Ovary (tissue), 10 donors: ENCODE measurements at places on chromosomes 2 and 18. TPM values are rescaled to one million over a fixed set of nuclear protein-coding genes. Genes with fewer than 3 reads are reported as not detected.
A peak's percentile ranks its signal among the peaks of the same experiment; 100 is the strongest.

DNA sequence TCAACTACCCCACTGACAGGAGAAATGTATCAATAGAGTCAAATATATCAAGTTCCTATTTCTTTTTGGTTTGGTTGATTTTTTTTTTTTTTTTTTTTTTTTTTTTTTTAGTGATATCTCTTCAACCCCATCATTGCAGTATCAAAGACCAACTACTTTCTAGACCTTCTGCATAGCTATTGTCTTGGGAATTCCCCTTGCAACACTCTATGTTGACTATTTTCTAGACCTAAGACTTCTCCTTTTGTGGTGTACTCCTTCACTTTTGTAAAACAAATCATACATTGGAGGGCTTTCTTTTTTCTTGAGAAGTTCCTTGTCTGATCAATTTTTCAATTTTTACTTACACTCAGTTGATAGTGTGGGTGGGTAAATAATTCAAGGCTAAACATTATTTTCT, 46.5 kb upstream of the NR4A2 start:
- H3K27me3 ChIP-seq = no peaks in the 10 kb centered on the region
- H3K4me1 ChIP-seq = no peaks in the 10 kb centered on the region
- H3K4me3 ChIP-seq = no peak overlapping the region
- no peak overlapping the region for H3K27ac ChIP-seq
- no peak for DNase-seq
- no peaks in the 10 kb centered on the region for H3K36me3 ChIP-seq

DNA sequence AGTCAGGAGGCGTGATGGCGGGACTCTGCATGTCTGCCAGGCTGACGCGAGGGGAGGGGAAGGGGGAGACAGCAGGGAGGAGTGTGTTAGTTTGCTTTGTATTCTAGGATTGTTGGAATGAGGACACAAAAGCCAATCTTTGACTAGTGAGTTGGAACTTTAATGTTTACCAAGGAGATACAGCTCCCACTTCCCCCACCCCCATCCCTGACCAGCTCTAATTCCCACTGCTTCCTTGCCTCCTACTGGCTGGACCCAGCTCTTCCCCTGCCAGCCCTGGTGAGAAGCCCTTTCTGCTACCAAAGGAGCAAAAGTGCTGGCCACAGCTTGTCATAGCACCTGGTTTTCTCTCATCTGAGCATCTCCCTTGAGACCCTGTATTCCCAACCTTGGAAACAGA, 84.5 kb downstream of the CELF4 start:
- H3K4me3 ChIP-seq = no peak overlapping the region
- no peak for DNase-seq
- no peaks in the 10 kb centered on the region for H3K36me3 ChIP-seq
- H3K27ac ChIP-seq = no peak overlapping the region

GRCh38 chr2:152813351-152813750, 94.9 kb downstream of the ARL6IP6 start:
- no peaks in the 10 kb centered on the region for H3K27me3 ChIP-seq
- H3K4me3 ChIP-seq = no peak overlapping the region

The GCG gene
- 0.23 TPM for total RNA-seq

GRCh38 chr2:31319406-31320175, 85.6 kb downstream of the EHD3 start:
- H3K27me3 ChIP-seq = no peaks in the 10 kb centered on the region
- H3K4me3 ChIP-seq = no peak overlapping the region
- H3K36me3 ChIP-seq = no peaks in the 10 kb centered on the region
- no peaks in the 10 kb centered on the region for H3K4me1 ChIP-seq
- H3K27ac ChIP-seq = no peak overlapping the region

DNA sequence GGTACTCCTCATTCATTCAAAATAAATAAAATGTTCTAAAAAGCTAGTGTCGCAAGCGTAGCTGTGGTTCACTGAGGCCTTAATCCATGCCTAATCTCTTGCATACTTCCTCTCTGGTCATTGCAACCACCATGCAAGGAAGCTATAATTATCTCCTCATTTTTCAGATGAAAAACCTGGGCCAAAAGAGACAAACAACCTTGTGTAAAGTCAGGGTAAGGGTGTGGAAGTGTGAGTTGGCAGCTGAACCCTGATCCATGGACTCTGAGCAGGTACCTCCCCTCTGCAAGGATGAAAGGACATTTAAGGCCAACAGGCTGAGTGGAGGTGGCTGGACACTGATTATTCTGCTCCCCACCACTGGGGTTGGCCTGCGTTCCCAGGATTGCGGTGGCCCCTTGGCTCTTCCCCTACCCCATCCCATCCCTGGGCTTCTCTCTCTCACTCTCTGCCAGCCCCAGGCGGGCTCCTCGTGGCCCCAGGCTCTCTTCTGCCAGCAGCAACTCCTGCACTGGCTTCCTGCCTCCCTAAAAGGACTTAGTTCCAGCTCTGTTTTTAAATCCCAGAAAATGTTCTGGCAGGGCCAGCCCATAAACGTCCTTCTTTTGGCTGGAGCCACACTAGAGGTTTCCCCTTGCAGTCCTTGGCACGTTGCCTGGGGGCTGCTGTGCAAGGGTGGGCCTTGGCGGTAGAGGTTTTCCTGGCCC, 72.0 kb upstream of the AFF3 start:
- no peaks in the 10 kb centered on the region for H3K36me3 ChIP-seq
- H3K27me3 ChIP-seq = no peaks in the 10 kb centered on the region
- peaks cover 5% of the 10 kb centered on the region for H3K4me1 ChIP-seq
- DNase-seq = peak; percentile 69
- no peak overlapping the region for H3K27ac ChIP-seq

The IL36A gene
- total RNA-seq = not detected

DNA sequence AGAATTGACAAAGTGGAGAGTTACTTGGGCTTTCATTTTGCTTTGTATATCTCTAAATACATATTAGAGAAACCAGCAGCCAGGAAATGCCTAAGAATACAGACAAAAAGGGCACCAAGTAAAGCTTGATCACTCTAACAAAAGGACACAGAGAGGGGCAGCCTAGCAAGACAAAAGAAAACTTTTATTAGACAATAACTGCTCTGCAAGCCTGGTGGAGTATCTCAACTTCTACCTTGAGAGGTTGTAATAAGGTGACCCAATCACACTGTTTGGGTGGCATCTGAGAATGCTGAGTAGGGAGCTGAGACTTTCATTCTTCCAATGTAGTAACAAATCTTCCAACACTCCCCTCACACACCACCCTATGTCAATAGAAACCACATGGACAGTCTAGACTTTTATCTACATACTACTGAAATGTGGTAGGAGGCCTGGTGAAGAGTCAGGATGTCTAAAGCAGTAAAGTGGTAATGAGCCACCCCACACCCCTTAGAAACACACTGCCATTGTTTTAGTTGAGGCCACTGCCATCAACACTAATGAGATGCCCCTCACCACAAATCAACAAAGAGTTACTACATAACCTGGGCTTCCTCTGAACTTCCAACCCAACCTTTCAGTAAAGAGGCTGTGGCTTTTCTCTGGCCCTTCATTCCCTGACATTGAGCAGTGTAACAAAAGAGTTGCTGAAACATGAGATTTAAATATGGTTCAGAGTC, 726.7 kb upstream of the POU3F3 start:
- H3K27me3 ChIP-seq = no peaks in the 10 kb centered on the region
- H3K4me3 ChIP-seq = no peak overlapping the region
- no peaks in the 10 kb centered on the region for H3K4me1 ChIP-seq
- no peak overlapping the region for H3K27ac ChIP-seq

DNA sequence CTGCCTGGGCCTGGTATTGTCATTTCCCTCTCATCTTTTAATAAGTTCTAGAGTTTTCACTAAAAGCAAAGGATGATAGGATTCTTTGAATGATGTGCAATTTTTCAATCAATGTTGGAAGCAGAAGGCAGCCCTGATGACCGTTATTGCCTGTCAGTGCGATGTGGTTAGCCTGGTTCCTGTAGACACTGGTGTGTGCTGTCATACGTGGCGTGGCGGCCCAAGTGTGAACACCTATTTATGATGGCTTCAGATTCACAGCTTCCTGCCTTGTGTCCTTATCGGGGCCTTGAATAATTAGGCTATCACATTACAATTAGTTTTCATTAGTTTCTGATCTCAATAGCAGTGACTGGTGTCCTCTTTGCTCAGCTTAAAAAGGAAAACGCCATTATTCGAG, 218.5 kb downstream of the TPGS2 start:
- no peak overlapping the region for H3K4me3 ChIP-seq
- DNase-seq = no peak

The ICA1L gene
- total RNA-seq = 24.6 TPM

- no peak overlapping the region for H3K27ac ChIP-seq
- no peak overlapping the region for H3K4me3 ChIP-seq
- no peak for DNase-seq
- no peaks in the 10 kb centered on the region for H3K4me1 ChIP-seq
- no peaks in the 10 kb centered on the region for H3K36me3 ChIP-seq
Measured at GRCh38 chr2:188647430-188648070, 326.6 kb upstream of the COL3A1 start.

DNA sequence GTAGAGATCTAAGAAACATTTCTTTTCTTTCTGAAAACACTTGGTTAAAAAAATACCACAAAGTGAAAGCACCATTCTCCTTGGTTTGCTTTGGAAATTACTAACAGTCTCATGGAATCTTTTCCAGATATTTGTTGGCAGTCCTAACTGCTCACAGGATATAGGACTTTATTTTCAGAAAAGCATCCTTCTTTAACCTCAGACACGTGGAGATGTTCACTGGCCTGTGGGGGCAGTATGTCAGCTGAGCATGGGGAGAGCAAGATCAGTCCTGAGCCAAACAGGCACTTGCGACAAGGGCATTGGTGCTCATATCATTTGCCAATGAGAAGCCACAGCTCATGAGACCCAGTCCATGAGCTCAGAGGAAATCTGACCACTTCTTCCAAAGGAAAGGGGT, 371.9 kb downstream of the NBAS start:
- H3K27ac ChIP-seq = no peak overlapping the region
- no peaks in the 10 kb centered on the region for H3K4me1 ChIP-seq
- no peak overlapping the region for H3K4me3 ChIP-seq
- no peak for DNase-seq
- H3K27me3 ChIP-seq = no peaks in the 10 kb centered on the region

GRCh38 chr2:45191976-45192375, 182.7 kb upstream of the SIX2 start:
- no peaks in the 10 kb centered on the region for H3K36me3 ChIP-seq
- DNase-seq = no peak
- H3K4me1 ChIP-seq = no peaks in the 10 kb centered on the region
- H3K4me3 ChIP-seq = no peak overlapping the region
- no peaks in the 10 kb centered on the region for H3K27me3 ChIP-seq

The TEX44 gene
- not detected for total RNA-seq

The PECR gene
- 8.4 TPM for total RNA-seq

DNA sequence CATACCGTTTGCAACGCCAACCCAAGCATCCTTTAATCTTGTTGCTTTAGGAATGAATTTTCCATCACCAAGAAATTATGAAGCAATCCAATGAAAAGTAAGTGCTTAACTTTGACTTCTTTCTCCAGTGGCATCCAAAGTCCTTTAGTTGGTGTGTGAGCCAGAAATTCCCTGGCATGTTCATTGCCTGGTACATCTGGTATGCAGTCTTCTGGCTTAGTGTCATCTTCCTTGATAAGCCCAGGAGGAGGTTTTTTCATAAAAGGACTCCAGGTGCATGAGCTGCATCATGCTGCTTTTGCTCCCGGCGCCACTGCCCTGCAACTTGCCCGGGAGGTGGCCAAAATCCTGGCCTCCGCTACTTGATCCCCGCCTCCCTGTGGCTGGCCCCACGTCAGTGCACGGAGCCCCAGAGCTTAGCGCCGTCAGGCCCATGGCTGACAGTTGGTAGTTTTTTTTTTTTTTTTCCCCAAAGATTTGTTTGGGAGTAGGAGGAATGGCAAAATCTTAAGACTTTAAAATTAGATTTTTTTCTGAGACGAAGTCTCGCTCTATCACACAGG, 58.7 kb downstream of the PUM2 start:
- no peak for DNase-seq

GRCh38 chr2:224038830-224039079, 331 bp downstream of the SERPINE2 start:
- peaks cover 27% of the 10 kb centered on the region for H3K4me1 ChIP-seq
- H3K27ac ChIP-seq = peak overlapping the region; percentile 86
- no peak for DNase-seq
- peak overlapping the region; percentile 46 for H3K4me3 ChIP-seq

DNA sequence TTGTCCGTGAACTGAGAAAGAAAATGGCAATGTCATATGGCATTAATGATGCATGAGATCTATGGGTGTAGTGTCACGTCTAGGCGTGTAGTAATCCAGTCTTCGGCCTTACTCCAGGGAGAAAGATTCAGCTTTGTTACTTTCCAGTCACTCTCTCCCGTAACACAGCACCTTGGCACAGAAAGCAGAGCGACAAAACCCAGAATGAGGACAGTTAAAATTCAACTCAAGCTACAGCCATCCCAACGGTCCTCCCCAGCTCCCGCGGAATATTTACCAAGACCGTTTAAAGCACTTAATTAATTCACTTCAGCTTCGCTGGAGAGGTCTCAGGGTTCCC, 797 bp upstream of the CRIM1 start:
- H3K36me3 ChIP-seq = no peaks in the 10 kb centered on the region
- H3K27ac ChIP-seq = peak overlapping the region; percentile 91
- H3K4me1 ChIP-seq = peaks cover 5% of the 10 kb centered on the region
- no peaks in the 10 kb centered on the region for H3K27me3 ChIP-seq

DNA sequence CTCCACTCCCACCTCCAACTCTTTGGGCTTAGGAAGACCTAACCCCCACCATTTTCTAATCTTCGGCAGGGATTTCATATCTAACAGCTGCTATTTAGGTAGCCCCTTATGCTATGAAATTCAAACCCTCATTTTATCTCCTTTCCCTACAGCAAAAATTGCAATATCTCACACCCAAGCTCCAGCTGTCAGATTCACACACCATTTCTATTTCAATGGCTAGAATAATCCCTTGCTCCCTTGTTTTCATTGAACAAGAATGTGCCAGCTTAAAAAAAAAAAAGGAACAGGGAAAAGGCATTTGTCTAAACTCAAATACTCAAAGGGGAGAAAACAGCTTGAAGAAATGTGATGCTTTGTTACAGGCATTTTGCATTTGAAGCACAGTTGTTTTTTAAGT, 850.6 kb upstream of the ACVR2A start:
- H3K27ac ChIP-seq = no peak overlapping the region
- no peak overlapping the region for H3K4me3 ChIP-seq
- H3K4me1 ChIP-seq = no peaks in the 10 kb centered on the region

- H3K36me3 ChIP-seq = no peaks in the 10 kb centered on the region
- no peaks in the 10 kb centered on the region for H3K4me1 ChIP-seq
- no peak overlapping the region for H3K4me3 ChIP-seq
- no peaks in the 10 kb centered on the region for H3K27me3 ChIP-seq
- H3K27ac ChIP-seq = no peak overlapping the region
Measured at GRCh38 chr2:109410039-109410815, 203.5 kb downstream of the SEPTIN10 start.

GRCh38 chr2:172457536-172457935, 30.1 kb downstream of the ITGA6 start:
- H3K27ac ChIP-seq = no peak overlapping the region
- H3K4me1 ChIP-seq = no peaks in the 10 kb centered on the region
- DNase-seq = no peak
- H3K4me3 ChIP-seq = no peak overlapping the region
- H3K27me3 ChIP-seq = no peaks in the 10 kb centered on the region

The E2F6 gene
- 19.6 TPM for total RNA-seq

The VWC2L gene
- not detected for total RNA-seq

The SULT1C2 gene
- 3.2 TPM for total RNA-seq
